Ureter (tissue), 1 donor: ENCODE measurements at places on chromosomes 2 and 18. TPM values are rescaled to one million over a fixed set of nuclear protein-coding genes. Genes with fewer than 3 reads are reported as not detected.

DNA sequence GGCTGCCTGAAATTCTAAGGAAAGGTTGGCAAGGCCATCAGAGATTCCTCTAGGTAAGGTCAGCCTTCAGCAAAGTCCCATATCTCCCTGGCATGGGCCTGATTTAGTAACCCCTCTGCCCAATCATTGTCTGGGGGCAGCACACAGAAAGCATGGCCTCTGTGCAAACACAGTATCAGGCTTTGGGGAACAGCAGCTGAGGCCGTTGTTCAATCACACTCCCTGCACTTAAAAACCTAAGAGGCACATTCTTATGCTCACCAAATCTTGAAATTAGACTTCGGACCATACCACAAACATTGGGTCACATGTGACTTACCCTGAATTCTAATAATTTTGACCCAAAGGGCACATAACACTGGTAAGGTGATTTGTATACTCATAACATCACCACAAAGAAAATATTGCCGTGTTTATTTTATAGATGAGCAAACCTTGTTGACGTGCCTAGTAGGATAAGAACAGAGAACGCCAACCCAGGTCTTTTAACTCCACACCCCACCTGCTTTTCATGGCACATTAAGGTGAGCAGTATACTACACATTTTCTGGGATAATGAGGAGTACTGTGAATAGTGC lies 212.7 kb downstream of the HNMT start:
- no peak for DNase-seq

DNA sequence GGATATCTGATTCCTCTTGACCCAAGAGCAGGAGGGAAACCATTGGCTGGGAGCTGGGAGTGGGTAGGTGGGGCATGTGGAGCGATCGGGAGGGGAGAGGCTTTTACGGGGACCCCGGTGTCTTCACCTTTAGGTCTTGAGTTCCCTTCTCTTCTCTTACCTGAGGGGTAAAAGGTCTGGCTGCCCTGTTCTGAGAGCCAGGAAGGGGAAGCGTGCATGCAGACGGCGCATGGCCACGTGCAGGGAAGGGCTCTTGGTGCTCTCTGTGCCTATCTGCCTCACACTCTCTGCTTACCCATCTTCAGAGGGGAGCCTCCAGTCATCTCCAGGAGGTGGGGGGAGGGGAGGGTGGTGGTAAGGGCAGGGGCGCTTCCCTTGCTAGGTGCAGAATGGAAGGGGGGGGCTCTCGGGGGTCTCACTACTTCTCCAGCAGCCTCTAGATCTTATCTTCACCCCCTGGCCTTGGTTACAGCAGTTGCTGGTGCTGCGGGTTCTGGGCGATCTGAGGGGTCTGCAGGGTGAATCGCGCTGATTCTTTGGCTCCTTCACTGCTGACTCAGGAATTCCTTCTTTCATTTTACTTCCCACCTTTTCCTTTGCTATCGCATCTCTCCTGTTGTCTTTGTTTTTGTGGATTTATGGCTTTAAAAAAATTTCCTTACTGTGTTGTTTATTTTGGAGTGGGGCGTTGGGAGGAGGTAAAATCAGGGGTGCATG lies 225.8 kb upstream of the HS6ST1 start:
- DNase-seq: no peak

DNA sequence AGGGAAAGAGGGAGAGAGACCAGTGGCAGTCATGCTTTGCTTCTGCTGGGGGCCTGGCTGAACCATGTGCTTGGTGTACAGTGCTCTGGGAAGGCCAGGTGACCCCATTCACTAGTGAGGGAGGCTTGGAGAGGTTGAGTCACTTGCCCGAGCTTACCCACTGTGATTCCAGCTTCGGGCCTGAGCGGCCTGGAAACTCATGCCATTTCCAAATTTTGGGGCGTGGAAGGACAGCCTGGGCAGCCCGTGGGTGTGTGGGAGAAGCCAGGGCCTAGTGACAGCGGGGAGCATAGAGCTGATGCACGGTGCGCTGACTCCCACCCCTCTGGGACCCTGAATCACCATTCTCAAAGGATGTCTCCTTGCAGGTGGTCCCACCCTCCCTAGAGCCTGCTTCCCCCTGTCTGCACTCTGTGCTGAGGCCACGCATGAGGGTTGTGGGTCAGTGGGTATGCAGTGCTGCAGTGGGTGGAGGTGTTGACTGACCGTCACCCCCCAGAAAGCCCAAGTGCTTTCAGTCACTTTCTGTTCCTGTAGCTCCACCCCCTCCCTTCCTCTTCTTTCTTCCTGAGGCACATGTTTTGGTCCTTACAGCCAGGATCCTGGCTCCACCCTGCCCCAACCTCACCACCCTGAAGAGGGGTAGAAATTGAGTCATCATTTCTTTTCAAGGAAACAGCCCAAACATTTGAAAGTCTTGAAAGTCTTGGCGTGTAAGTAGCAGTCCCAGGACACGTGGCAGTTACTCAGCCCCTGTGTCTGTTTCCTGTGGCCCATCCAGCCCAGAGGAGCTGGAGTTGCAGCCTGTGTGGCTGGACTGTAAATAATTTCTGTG lies 69.3 kb upstream of the MCFD2 start:
- peak; percentile 80 for DNase-seq

- DNase-seq: no peak
These were observed 51.1 kb upstream of the SLC66A3 start for GRCh38 chr2:11103984-11104793.

DNA sequence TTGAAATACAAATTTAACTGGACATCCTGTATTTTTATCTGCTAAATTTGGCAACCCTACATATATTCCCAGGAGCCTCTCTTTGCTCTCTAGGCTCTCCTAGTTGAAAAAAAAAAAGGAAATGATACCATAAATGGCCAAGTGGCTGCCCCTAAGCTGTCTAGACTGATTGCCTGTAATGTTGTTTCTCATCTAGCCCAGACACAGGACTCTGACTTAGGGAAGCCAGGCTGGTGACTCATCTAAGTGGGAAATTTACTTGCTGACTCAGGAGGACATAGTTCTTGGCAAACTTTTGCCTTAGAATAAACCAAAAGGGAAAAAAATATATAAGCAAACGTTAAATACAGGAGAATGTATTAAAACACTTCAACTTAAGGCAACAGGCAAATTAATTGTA lies 14.6 kb upstream of the ITGAV start:
- DNase-seq: peak; percentile 52

DNA sequence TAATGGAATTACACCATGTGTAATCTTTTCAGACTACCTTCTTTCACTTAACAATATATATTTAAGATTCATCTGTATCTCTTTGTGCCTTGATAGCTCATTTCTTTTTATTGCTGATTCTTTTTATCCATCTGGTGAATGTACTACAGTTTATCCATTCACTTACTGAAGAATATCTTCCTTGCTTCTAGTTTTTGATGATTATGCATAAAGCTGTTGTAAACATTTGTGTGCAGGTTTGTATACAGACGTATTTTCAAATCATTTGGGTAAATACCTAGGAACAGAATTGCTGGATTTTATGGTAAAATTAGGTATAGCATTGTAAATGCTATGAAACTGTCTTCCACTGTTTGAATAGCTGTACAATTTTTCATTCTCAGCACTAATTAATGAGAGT lies 592.6 kb upstream of the HS6ST1 start:
- no peak for DNase-seq

- no peak for DNase-seq
These were observed 230.3 kb upstream of the SLC14A2 start for GRCh38 chr18:45384962-45385315.

ATRAID gene
- total RNA-seq: 131 TPM

PPIG gene
- 59.2 TPM for total RNA-seq

LRP2 gene
- total RNA-seq: 0.13 TPM

CROCC2 gene
- 0.23 TPM for total RNA-seq

C2orf80 gene
- not detected for total RNA-seq

CSRNP3 gene
- 6.4 TPM for total RNA-seq

CXCR1 gene
- total RNA-seq: not detected

PRKRA gene
- total RNA-seq: 48.1 TPM

REG3A gene
- total RNA-seq: not detected

POMC gene
- total RNA-seq: 0.68 TPM
